Activated T-cell treated with anti-CD3 and anti-CD28 coated beads, Interleukin-2, amount 50 U/mL, for 4 hours (primary cell): ENCODE measurements at places on chromosomes 12 and 14.
A peak's percentile ranks its signal among the peaks of the same experiment; 100 is the strongest.

DNA sequence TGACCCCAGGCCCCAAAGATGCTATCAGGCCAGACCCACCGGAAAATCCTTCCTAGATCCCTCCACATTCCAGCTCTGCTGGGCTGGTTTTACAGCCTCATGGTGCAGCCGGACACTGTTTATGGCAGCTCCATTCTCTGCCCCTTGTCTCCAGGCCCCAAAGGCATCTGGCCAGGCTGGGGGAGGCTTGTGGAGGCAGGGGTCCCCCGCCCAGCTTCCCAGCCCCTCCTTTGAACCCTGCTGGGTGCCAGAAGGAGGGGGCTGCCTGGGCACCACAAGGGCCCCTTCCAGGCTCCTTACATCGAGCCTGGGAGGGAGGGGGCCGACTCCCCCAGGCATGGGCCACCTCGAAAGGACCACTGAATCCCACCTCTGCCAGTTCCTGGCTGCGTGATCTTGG is 19.8 kb upstream of the SMUG1 start:
- no peak for DNase-seq

DNA sequence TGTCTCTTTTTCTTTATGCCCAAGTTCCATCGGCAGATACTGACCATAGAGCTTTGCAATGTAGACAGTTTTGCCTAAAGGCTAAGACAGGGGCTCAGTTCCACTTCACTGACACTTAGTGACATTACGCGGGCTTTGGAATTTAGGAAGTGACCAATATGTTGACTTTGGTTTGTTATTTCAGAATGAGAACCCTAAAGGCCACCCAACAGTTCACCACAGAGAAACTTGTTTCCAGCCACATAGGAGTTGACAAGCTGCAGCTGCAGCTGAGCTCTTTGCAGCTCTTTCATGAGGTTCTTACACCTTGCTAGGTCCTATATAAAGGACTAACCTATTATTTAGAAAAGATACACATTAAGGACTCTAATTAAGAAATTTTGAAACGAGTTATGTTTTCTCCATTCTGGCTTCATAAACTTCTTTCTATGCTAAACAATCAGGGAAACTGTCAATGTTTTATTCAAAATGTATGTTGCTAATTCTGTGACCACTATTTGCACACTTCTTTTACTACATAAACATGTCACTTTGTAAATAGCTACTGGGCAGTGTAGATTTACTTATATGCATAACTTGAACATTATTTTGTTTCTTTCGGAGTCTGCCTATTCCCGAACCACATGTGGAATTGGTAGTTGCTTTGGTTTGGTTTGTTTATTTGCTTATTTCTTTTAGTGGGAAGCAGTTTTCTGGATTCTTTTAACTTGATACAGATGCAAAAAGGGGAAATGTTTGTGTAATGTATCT is 18.5 kb upstream of the KLRD1 start:
- DNase-seq: no peak

DNA sequence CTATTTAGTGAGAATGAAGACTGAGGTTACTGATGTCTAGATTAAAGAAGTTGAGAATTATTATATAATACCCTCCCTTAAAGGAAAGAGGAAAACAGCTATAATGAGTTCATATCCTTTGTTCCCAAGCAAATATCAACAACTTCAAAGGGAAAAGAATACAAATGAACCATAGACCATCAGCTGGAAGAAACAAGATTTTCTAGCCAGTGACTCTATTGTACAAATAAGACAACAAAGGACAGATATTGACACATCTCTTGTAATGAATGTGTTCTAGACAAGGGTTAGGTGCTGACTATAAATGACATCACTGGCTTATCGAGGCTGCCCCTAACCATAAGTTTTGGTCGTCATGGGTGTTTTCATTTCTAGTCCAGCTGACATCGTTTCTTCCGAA is 48.2 kb downstream of the SLC38A4 start:
- DNase-seq: no peak

GRCh38 chr14:59251811-59252771 is 63.6 kb downstream of the DAAM1 start:
- no peak for DNase-seq

- DNase-seq: no peak
These were observed 27.1 kb downstream of the ZNF664 start for GRCh38 chr12:124000111-124000510.

GRCh38 chr12:24054416-24054815 is 104.9 kb upstream of the SOX5 start:
- no peak for DNase-seq

GRCh38 chr12:121530600-121531355 is 50.0 kb downstream of the KDM2B start:
- DNase-seq: peak; percentile 79

- no peak for DNase-seq
These were observed 33.6 kb upstream of the TMEM179 start for GRCh38 chr14:104638190-104638589.

- DNase-seq: no peak
These were observed 79.7 kb downstream of the SPTB start for GRCh38 chr14:64800000-64800399.

DNA sequence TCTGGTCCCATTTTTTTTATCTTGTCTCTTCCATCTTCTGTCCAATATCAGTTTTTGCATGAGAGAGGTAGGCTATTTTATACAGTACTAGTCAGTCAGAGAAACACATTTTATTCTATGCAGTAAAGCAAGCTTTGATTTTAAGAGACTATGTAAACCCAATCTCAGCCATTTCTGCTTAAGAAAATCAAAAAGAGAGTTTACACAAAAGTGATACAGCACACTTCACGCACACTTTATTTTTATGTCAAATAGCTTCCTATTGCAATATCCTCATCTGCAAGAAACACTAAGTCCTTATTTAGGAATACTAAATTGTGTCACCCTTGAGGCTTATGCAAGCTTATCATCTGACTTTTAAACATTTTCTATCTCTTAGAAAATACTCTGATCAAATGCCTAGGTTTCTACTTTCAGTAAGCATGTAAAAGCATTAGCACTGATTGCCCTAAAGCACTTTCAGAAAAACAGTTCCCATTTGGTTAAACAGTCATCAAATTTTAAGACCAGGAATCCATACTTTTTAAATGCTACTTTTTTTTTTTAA is 78.3 kb downstream of the MED13L start:
- DNase-seq: no peak

DNA sequence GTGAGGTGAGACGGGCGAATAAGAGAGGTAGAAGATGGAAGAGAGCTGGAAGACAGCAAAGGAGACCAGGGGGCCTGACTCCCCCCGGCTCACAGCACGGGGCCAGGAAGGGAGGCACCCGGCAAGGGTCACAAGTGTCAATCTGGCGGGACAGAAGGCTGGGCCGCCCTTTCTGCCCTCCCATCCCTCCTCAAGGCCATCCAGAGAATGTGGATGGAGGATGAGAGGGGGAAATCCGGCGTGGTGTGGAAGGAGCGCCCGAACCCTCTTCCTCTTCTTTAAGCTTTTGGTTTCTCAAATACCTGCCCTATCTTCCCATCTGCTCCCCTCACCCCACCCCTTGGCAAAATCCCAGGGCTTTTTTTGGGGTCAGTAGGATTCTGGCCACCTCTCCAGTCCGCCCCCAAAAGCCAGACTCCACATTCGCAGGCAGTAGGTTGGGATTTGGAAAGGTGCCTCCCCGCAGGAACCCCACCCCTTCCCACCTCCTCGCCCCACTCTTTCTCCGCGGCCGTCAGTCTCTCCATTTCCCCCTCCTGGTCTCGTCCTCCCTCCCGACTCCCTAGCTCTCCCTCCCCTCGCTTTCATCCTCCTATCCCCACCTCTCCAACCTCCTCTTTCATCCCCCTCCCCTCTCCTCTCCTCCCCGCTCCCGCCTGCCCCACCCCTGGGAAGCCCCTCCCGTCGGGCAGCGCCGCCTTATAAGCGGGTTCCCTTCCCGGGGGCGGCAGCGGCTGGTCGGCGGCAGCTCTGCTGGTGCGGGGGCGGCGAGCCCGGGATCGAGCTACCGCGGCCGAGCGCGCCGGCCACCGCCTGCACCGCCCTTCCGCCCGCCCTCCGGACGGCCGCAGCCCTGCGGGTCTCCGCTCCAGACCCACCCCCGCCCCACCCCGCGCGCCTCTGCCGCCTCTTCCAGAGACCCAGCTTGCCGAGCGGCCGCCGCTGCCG is at the start of gene PTMS:
Gene PTMS (plus strand): TSS at position 730 of the 948 bp plus-strand sequence. CDS start 343 bp downstream, outside the sequence.
- DNase-seq: no peak

GRCh38 chr12:46718495-46718894 is 107.3 kb downstream of the SLC38A4 start:
- DNase-seq: no peak

DNA sequence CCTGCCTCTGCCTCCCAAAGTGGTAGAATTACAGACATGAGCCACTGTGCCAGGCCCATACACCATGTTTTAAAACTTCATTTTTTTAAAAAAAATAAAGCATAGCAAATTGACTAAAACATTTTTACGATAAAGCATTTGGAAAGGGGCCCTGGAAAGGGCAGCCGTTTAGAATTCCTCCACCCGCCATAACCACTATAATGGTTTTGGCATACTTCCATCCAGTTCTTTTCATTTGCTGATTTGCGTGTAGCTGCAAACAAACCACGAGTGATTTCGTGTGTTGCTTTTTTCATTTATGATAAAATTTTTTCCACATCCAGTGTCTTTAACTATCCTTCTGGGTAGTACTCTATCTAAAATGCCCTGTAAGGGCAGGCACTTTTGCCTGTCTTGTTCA is 91.8 kb upstream of the RIN3 start:
- no peak for DNase-seq

DNA sequence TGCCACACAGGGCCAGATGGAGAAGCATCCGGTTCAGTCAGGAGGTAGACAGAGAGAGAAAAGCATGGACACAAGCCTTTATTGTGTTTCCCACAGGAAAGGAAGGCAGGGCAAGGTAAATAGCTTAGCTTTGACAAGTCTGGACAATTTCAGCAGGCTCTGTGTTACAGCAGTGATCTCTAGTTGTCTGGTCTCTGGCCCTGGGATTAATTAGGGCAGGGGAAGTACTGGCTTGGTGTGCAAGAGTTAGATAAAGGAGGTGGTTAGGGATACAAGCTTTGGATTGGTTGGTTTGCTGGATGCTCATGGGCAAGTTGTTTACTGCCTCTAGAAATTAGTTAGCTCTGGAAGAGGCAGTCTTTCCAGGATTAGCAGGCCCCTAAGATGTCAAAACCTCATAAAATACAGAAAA is 15.1 kb upstream of the NGDN start:
- no peak for DNase-seq

- DNase-seq: no peak
These were observed 459.5 kb downstream of the RMST start for GRCh38 chr12:97921979-97922722.

DNA sequence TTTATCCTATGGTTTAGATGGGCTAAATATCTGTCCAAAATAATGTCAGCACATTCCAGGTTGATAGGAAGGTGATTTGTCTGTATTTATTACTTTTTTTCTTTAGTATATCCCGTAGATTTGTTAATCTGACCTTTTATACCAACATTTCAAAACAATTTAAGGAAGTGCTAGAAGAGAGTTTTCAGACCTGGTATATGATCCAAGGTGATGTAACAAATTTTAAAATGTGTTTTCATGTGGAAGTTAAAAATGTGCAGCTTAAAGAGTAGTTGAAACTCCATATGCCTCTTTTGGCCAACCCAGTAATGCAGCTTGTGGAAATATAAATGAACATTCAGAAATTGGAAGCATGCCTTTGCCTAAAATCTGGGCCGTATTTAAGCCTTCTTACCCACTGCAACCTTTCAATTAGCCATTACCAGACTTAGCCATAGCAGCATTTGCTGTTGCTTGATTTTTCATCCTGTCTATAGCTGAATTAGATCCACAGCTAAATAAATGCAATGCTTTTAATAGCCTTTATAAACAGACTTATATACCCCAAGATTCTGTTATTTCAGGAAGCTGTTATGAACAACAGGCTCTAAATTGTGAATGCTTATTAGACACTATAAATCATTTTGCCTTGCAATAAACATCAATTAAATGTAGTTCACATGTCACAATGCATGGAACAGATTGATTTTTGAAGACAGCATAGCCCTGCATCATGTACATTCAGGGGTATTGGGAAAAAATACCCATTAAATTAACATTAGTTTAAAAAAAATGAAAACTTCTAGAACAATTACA is 271.2 kb downstream of the PDZRN4 start:
- DNase-seq: no peak

DNA sequence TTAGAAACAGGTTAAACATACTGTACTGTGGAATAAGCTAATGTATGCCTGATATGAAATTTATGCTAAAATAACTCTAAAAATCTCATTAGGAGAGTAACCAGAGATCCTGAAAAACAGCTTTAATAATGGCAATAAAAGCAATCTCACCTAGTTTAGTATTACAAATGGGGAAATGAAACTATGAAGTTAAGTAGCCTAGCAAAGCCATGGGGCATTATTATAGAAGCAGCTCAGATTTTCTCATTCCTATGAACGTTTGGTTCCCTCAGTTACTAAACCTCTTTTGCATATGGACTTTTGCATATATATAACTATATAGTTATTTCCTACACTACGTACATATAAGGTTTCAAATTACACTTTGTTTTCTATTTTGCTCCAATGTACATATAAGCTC is 25.0 kb upstream of the APPL2 start:
- DNase-seq: no peak

- no peak for DNase-seq
These were observed 43.4 kb downstream of the SAMD4A start for GRCh38 chr14:54610051-54610977.

DNA sequence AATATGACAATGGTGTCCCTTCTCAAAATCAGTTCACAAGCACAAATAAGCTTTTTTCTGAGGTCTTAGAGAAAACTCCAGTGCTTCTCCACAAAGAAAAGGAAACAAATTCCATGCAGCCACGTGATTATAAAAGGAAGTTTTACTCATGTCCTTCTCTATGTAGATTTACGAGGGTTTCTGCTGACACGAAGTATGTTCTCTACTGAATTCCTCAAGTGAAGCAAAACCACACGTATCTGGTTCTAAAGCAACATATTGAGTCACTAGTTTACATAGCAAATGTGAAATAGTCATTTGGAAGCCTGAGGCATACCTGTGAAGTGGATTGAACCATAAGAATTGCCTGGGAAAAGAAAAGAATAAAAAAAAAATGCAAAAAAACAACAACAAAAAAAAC is 31.9 kb downstream of the BMP4 start:
- no peak for DNase-seq

DNA sequence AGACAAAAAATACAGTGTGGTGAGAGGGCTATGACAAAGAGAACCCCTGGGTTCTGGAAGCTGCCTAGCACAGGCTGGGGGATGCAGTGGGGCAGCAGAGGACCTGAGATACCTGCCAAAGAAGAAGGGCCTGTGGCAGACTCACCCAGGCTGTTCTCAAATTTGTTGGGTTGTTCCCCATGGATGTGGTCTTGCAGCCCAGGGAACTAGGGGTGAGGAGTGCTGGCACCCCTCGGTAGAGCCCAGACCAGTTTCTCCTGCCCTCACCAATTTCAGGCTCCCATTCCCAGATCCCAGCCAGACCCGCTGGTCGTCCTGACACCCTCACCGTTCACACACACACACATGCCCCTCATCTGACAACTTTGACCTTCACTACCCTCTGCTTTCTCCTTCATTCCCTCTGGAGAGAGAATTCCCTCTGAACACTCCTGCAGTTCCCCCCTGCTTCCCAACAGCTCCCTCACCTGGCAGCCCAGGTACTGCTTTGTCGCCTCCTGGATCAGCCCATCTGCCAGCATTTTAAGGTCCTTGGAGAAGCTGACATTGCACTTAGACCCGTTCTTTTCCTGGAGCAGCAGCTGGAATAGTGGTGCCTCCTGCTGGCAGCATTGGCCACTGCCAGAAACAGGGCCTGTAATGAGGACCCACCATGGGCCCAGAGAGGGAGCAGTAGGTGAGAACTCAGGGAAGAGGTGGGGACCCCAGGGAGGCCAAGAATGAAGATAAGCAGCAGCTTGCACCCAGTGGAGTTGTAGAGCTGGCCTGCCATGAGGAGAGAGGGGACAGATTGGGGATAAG is 5.9 kb upstream of the GDF11 start:
- DNase-seq: peak; percentile 49

GRCh38 chr14:88748288-88748687 is 44.5 kb downstream of the EML5 start:
- no peak for DNase-seq
